T-helper 2 cell treated with Interferon-gamma antibody and Interleukin-4, amounts not matched to agents 100 ng/mL and 5 ng/mL, for 36 hours (primary cell): ENCODE measurements at places on chromosomes 2 and 18. TPM values are rescaled to one million over a fixed set of nuclear protein-coding genes. Genes with fewer than 3 reads are reported as not detected.

MLPH gene
- not detected in 2 replicates for total RNA-seq

ERMN gene
- 3.7 TPM in 2 replicates for total RNA-seq

PID1 gene
- total RNA-seq: not detected in 2 replicates

FOXD4L1 gene
- total RNA-seq: 0.34 and 0.50 TPM in 2 replicates

DDX18 gene
- 87.1 and 89.3 TPM in 2 replicates for total RNA-seq

FABP1 gene
- not detected in 2 replicates for total RNA-seq

ACTG2 gene
- not detected in 2 replicates for total RNA-seq

HTR2B gene
- total RNA-seq: 1.2 and 1.3 TPM in 2 replicates

SCN2A gene
- 0.30 and 0.43 TPM in 2 replicates for total RNA-seq

IL1RN gene
- 0.70 TPM in 2 replicates for total RNA-seq

LRRC30 gene
- total RNA-seq: not detected in 2 replicates

GPR39 gene
- not detected in 2 replicates for total RNA-seq

RNF138 gene
- total RNA-seq: 65.1 and 74.5 TPM in 2 replicates

SLC4A3 gene
- not detected in 2 replicates for total RNA-seq

SH3RF3 gene
- total RNA-seq: 0.23 TPM in 2 replicates

CRYGC gene
- total RNA-seq: not detected in 2 replicates

VWC2L gene
- not detected in 2 replicates for total RNA-seq

KIF1A gene
- total RNA-seq: 0.41 and 0.43 TPM in 2 replicates

TMEFF2 gene
- not detected in 2 replicates for total RNA-seq

HOXD3 gene
- total RNA-seq: not detected in 2 replicates

FRZB gene
- not detected in 2 replicates for total RNA-seq

RAD51AP2 gene
- total RNA-seq: not detected in 2 replicates

KCNS3 gene
- total RNA-seq: not detected in 2 replicates

SERPINB4 gene
- total RNA-seq: not detected in 2 replicates

ZNF385B gene
- total RNA-seq: not detected in 2 replicates

NTSR2 gene
- total RNA-seq: not detected in 2 replicates

ZNF519 gene
- 19.1 and 20.3 TPM in 2 replicates for total RNA-seq

CAPN14 gene
- 0.20 and 0.27 TPM in 2 replicates for total RNA-seq

VIT gene
- total RNA-seq: not detected in 2 replicates

RAMP1 gene
- 10.5 and 10.7 TPM in 2 replicates for total RNA-seq

CTAGE1 gene
- not detected in 2 replicates for total RNA-seq

PRKAG3 gene
- not detected in 2 replicates for total RNA-seq

EFR3B gene
- 0.09 TPM in 2 replicates for total RNA-seq

C2orf15 gene
- 0.20 and 0.34 TPM in 2 replicates for total RNA-seq

SLC16A14 gene
- 1.5 and 1.7 TPM in 2 replicates for total RNA-seq

IMMT gene
- total RNA-seq: 168 and 169 TPM in 2 replicates

KCNJ13 gene
- not detected in 2 replicates for total RNA-seq

ATP6V1B1 gene
- not detected in 2 replicates for total RNA-seq

SP3 gene
- 104 and 108 TPM in 2 replicates for total RNA-seq

UGT1A7 gene
- total RNA-seq: not detected in 2 replicates

NT5DC4 gene
- not detected in 2 replicates for total RNA-seq

B3GNT2 gene
- total RNA-seq: 24.0 and 25.7 TPM in 2 replicates

MYO7B gene
- 1.6 and 1.7 TPM in 2 replicates for total RNA-seq

B4GALT6 gene
- 2.1 TPM in 2 replicates for total RNA-seq

AQP12B gene
- total RNA-seq: not detected in 2 replicates

AKAIN1 gene
- total RNA-seq: not detected in 2 replicates

RAB27B gene
- 3.4 TPM in 2 replicates for total RNA-seq
